Cerebellum (tissue), 4 donors: ENCODE measurements at places on chromosomes 7 and 10. TPM values are rescaled to one million over a fixed set of nuclear protein-coding genes. Genes with fewer than 3 reads are reported as not detected.

GRCh38 chr10:82191653-82192052 is 316.7 kb downstream of the NRG3 start:
- no peak for DNase-seq

GRCh38 chr7:141045842-141046620 is 27.8 kb upstream of the TMEM178B start:
- DNase-seq = no peak

GRCh38 chr7:51025668-51026067 is 243.0 kb upstream of the GRB10 start:
- no peak for DNase-seq

GRCh38 chr10:84138478-84139125 is 707 bp upstream of the GHITM start:
- no peak for DNase-seq

DNA sequence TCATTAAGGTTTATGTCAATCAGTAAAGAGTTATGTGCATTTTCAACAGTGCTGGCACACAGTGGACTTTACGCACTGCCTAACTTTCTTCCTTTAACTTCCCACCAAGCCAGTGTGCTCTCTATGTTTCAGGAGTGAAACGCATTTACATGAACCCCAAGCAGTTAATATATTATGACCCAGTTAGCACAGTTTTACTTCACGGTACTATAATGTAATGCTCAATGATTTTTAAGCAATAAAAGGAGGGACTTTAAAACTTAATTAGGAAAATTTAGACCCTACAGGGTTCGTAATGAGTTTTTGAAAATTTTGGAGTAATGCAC is 100.3 kb downstream of the C10orf90 start:
- no peak for DNase-seq

GRCh38 chr10:33391611-33392465 is 57.4 kb upstream of the NRP1 start:
- no peak for DNase-seq

ITGA8 gene
- total RNA-seq = 19.8 TPM

DNA sequence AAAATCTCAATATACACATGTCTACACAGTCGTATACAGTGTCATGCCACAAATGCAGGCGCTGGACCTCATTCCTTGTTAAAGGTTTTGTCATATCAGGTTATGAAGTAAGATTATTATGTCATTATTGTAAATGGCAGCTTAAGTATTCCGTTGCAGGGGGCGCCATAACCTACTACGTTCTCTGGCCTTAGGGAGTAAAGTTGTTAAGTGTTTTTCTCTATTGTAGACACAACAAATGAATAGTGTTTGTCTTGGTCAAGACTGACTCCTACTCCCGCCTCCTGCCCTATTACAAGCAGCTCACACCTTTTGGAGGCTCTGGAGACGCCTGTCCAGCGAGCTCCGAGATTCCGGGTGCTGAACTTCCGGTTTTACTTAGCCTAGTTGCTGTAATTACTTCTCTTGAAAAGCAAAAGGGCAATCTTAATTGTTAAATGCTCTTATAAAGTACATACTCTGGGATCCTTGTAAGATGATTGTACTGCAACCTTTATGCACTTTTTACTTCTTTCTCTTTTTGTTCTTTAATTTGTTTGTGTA is 994 bp downstream of the GATAD1 start:
- DNase-seq = peak; percentile 40

- DNase-seq = no peak
Observed at GRCh38 chr7:112082306-112082705, 123.9 kb downstream of the DOCK4 start.

GRCh38 chr10:4069491-4069890 is 284.5 kb upstream of the KLF6 start:
- DNase-seq = no peak

DNA sequence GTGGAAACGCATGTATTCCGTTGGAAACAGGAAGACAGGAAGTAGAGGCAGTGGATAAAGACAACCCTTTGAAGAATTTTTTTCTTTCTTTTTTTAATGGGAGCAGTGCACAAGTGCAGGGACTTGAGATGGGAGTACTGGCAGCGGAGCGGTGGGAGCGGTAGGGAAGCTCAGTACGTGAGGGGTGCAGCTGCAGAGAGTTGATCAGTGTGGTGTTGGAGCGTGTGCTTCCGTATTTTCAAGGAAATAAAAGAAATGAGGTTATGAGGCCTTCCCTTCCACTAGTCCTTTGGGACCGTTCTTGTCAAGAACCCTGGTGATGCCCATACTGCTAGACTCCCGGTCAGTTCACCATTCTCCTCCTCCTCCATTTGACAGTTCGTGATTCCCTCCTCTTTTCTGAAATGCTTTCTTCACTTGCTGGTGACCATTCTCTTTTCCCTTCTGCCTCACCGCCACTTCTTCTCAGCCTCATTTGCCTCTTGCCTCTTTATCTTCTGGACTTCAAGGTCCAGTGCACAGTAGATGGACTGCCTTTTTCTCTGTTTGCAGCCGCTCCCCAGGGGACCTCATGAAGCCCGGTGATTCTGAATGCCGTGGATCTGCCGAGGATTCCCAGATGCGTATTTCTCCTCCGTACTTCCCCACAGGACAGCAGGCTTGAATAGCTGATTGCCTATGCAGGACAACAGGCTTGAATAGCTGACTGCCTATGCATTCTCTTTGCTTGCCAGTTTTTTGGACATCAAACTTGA is 39.1 kb upstream of the TMEM236 start:
- DNase-seq = peak; percentile 68

GRCh38 chr7:123846217-123846891 is 1.4 kb downstream of the HYAL4 start:
- DNase-seq = no peak

SPAM1 gene
- not detected for total RNA-seq

GRCh38 chr10:116269619-116270018 is 3.4 kb downstream of the GFRA1 start:
- DNase-seq = no peak

GRCh38 chr7:33781796-33782195 is 123.5 kb upstream of the BMPER start:
- DNase-seq = no peak

DNA sequence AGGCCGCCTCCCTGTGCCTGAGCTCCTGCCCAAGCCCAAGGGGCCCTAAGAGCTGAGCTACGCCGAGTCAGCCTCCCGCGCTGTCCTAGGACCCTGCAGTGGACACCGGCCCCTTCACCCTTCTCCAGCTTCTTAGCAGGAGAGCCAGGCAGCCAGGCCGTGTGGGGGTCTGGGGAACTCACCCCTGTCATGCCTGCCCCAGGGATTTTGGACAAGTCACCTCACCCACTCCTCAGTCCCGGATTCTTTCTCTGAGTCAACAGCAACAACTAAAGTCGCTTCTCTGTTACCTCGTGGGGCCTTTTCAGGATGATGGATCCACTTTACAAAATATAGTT is 79.3 kb downstream of the MKI67 start:
- no peak for DNase-seq

DNA sequence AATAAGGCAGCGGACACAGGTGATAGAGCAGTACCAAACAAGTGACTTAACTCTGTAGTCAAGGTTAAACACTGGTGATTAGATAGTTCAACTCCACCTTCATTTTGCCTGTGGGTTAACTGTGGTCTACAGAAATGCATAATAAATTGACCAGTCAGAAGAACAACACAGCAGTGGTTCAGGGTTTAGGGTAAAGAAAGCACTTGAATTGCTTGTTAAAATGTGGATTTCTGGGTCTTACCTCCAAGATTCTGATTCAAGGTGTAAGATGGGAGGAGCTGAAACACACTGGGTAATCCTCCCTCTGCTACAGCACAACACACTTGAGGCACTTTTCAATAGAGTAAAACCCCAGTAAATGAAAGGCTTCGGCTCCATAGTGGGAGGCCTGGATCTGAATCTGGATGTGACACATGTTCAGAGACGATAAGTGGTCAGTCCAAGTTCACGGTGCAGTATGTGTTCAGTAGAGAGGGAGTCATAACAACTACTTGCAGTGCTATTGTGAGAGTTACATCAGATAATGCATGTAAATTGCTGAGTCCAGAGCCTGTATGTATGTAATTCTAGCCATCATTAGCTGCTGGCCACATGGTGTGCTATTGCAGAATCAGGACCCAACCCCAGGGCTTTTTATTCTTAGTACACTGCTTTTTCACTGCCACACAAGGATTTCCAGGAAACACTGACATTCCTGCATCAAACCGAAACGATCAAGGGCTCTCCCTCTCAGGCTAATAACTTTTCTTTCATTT is 141.7 kb downstream of the SORCS1 start:
- DNase-seq = no peak

LBX1 gene
- 1.6 TPM for total RNA-seq

DNA sequence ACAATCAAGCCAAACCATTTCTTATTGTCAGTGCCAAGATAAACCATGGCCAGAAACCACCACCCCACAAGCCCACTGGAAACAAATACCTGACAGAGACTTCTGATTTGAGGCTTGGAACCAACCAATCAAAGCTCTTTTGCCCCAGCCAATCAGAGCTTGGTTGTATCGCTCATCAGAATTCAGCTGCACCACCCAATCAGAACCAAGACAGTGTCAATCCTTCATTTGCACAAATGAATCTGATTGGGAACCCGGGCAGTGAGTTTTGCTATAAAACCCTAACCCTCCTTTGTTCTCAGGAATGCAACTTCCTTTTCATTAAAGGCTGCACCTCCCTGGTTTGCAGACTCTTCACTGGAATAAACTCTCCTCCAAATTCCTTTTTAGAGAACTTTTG is 87.4 kb downstream of the ELAPOR2 start:
- no peak for DNase-seq

NCOA4 gene
- total RNA-seq = 128 TPM

DNA sequence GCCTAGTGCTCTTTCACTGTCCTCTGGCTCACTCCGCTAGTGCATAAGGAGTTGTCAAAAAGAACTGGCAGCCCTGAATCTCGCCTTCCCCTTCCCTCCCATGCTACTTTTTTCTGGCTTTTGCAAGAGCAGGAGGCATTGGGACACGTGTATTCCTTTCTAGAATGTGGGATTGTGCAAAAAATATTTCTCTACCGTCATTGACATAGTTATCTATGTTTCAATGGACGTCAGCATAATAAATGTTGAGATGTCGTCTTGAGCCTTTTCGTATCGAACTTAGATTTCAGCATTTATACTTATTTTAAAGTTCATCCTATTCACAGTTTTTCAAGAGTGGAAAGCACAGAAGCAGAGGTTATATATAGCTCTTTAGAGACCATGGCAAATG is 727 bp downstream of the ING3 start:
- no peak for DNase-seq

DNA sequence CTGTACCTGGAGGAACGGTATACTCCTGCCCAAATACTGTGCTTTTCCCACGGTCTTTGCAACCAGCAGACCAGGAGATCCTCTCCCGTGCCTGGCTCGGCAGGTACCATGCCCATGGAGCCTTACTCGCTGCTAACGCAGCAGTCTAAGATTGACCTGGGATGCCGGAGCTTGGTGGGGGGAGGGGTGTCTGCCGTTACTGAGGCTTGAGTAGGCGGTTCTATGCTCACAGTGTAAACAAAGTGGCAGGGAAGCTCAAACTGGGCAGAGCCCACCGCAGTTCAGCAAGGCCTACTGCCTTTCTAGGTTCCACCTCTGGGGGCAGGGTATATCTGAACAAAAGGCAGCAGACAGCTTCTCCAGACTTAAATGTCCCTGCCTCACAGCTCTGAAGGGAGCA is 22.7 kb downstream of the VPS41 start:
- no peak for DNase-seq

METTL27 gene
- 2.5 TPM for total RNA-seq

- DNase-seq = no peak
Observed at GRCh38 chr7:7719236-7719635, 829 bp upstream of the RPA3 start.

GRCh38 chr10:47287805-47288204 is 12.2 kb upstream of the GDF10 start:
- no peak for DNase-seq

DNA sequence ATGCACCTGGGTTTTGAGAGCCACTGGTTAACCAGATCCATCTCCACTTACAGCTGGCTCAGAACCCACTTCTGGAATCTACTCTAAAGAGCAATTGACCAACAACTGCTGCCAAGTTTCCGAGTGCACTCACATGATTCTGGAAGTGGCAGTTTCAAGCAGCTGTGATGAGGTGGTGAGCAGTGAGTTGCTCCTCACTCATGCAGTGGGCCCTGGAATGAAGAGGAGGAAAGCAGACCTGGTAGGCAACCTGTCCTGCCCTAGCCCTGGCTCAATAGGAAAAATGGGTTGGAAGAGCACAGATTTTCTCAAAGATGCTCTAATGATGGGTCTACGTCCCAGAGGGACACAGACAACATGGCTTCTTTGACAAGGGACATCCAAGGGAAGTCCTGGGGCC is 70.7 kb upstream of the NPY start:
- DNase-seq = no peak

AHR gene
- 24.4 TPM for total RNA-seq

GRCh38 chr7:23470330-23471105 is at the start of gene IGF2BP3:
Gene IGF2BP3 (minus strand): TSS chr7:23470491. CDS start chr7:23470110, 381 bp downstream.
- DNase-seq = no peak

KCNIP2 gene
- total RNA-seq = 8.3 TPM

DNA sequence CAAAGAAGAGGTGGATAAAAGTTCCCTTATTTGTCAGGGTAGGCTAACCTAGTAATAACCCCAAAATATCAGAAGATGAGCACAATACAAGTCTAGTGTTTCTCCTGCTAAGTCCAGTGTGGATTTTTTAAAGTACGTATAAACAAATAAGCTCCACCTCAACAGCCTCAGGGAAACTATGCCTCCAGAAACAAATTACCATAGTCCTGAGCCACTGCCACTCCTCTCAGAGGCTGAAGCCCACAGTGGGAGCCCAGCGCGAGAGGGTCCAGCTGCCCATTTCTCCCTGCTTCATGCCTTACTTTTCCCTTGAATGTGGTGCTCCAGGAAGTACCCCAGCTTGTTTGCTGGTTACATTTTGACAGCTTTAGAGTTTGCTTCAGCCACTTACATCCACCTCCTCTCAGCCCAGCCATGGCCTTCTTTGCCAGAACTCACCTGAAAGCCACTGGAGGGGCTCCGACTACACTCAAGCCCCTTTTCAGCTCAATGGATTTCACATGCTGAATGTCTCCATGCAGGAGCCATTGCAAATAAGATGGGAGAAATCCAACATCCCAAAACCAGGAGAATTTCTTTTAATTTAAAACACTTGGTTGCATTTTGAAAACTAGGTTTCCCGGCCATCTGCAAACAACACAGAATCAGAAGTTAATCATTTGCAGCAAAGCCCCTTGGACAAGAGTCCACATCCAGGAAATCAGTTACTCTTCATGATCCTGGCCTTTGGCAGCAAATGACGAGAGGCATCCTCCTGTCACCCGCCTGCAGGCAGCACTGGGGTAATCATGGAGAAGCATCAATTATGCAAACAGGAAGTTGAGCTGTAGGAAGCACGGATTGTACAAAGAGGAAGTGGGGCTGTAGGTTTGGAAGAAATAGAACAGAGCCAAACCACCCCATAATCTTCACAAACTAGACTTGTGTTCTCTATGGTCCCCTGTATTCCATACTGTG is 138.1 kb downstream of the HERPUD2 start:
- DNase-seq = no peak

GRCh38 chr10:129440247-129440646 is 26.8 kb upstream of the MGMT start:
- no peak for DNase-seq

ABCB4 gene
- total RNA-seq = 3.8 TPM

GRCh38 chr7:26944501-26945358 is 80.3 kb upstream of the SKAP2 start:
- DNase-seq = no peak
